Cardiac muscle cell (in vitro differentiated cells and primary cell): ENCODE measurements at places on chromosomes 13 and 19. TPM values are rescaled to one million over a fixed set of nuclear protein-coding genes. Genes with fewer than 3 reads are reported as not detected.

DNA sequence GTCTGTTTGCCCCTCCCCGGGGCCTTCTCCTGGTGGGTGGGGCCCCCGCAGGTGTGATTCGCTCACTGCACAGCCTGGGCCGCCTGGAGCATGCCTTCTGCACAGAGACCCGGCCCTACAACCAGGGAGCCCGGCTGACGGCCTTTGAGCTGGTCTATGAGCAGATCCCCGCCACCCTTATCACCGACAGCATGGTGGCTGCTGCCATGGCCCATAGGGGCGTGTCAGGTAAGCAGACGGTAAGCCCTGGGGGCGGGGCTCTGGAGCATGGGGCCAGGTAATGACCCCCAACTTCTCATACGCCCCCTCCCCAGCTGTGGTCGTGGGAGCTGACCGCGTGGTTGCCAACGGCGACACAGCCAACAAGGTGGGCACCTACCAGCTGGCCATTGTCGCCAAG, 4.2 kb downstream of the MRI1 start:
- no peaks in the 10 kb centered on the region for H3K4me1 ChIP-seq
- H3K27ac ChIP-seq, result no peak overlapping the region
- DNase-seq, result no peak
- no peaks in the 10 kb centered on the region for H3K27me3 ChIP-seq

DNA sequence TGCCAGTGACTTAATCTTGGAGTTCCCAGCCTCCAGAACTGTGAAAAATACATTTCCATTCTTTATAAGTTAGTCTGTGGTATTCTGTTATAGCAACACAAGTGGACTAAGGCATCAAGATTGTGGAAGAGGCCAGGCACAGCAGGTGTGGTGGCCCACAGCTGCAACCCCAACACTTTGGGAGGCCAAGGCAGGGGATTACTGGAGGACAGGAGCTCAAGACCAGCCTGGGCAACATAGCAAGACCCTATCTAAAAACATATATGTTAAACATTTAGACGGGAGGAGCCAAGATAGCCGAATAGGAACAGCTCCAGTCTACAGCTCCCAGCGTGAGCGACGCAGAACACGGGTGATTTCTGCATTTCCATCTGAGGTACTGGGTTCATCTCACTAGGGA, 310.4 kb downstream of the FOXO1 start:
- H3K4me3 ChIP-seq, result no peak overlapping the region
- no peaks in the 10 kb centered on the region for H3K36me3 ChIP-seq
- no peak for DNase-seq
- H3K27me3 ChIP-seq, result no peaks in the 10 kb centered on the region
- H3K4me1 ChIP-seq, result peaks cover 13% of the 10 kb centered on the region

- peaks cover 23% of the 10 kb centered on the region for H3K36me3 ChIP-seq
- peak; percentile 71 for DNase-seq
- no peaks in the 10 kb centered on the region for H3K27me3 ChIP-seq
- H3K4me3 ChIP-seq, result no peak overlapping the region
- no peak overlapping the region for H3K27ac ChIP-seq
Observed at GRCh38 chr19:18995804-18996241, 37.5 kb downstream of the SUGP2 start.

DNA sequence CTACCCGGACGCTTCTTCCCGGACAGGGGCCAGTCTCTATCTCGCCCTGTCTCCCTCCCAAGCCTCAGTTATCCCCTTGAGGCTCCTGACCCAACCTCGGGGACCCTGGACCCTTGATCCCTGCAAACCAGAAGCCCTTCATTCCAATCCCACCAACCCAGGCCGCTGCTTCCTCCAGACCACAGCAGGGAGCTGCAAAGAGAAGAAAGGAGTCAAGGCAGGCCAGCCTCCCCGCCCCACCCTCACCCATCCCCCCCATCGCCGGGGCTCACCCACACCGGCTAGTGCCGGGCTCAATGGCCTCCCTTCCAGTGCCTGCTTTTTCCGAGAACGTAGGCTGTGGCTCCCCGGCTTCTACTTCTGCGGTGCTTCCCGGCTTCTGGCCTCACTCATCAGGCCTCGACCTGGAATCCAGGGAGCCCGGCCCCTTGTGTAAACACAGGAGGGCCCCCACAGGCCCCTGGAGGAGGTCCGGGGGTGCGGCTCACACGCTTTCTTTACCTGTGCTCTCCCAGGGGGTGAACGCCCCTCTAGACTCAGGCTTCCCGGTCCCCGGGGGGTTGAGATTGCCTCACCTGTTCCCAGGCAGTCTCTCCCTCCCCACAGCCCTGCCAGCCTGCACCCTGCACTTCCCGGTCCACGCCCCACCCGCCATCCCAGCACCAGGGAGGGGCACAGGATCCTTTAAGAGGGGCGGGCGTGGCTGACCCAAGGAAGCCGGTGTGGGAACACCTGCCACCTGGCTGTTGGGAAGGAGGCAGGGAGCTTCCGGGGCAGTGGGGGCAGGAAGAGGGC, at the start of gene FAM83E:
Gene FAM83E (minus strand): TSS at position 641 of the 795 bp plus-strand sequence. CDS start 1,704 bp downstream, outside the sequence.
- peaks cover 26% of the 10 kb centered on the region for H3K36me3 ChIP-seq
- no peaks in the 10 kb centered on the region for H3K27me3 ChIP-seq
- H3K4me3 ChIP-seq, result no peak within 1 kb of the TSS
- H3K27ac ChIP-seq, result peak within 1 kb of the TSS; percentile 83
- H3K4me1 ChIP-seq, result peaks cover 23% of the 10 kb centered on the region
- no peak for DNase-seq

Gene MAMSTR
- 3.5 and 4.7 TPM in 2 replicates for total RNA-seq

- no peaks in the 10 kb centered on the region for H3K36me3 ChIP-seq
- no peak overlapping the region for H3K4me3 ChIP-seq
- no peak for DNase-seq
- peaks cover 6% of the 10 kb centered on the region for H3K4me1 ChIP-seq
- no peaks in the 10 kb centered on the region for H3K27me3 ChIP-seq
Observed at GRCh38 chr13:65943708-65944107, 1286.4 kb downstream of the PCDH9 start.

DNA sequence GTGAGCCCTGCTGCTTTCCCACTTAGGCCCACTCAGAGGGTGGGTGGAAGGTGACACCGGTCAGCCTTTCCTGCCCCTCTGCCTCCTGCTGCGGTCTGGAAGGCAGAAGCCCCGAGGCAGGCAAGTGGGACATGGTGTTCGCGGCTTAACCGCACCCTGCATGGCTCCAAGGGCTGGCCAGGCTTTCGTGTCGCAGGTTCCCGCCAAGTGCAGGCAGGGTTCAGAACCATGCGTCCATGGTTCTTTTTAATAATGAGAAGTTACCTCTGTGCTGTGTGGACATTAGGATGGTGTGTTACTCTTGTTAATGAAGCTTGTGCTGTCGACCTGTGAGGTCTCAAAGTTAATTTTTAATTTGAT, 986 bp downstream of the DGKH start:
- peaks cover 17% of the 10 kb centered on the region for H3K27me3 ChIP-seq
- DNase-seq, result no peak
- H3K4me1 ChIP-seq, result peaks cover 4% of the 10 kb centered on the region
- H3K4me3 ChIP-seq, result peak overlapping the region; percentile 88
- H3K27ac ChIP-seq, result peak overlapping the region; percentile 25

DNA sequence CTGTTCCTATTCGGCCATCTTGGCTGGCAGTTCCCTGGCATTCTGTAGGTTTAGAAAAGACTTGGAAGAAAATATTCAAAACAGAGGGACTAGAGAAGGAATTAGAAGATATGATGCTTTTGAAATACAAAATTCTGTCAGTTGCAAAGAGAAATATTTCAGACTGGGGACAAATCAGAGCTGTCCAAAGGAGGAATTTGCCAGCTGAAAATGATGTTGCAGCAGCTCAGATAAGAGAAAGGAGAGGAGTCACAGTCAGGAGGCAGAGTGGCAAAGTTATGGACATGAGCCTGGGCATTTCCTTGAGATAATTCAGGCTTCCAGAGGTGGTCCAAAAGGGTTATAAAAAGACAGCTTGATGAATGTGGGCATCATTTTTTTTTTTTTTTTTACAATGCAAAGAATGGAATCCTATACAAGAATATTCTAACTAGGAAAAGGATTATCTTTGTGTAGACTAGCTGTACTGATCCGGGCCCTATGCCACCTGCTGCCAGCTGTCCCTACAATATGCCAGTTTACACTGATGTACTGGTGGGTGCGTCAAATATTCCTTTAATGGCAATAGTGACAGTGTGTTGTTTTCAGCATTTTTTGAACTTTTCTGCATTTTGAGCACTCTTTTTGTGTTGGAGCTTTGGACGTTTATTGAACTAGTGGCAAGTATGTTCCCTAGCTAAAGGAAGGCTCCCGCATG, 31.8 kb upstream of the CBY2 start:
- DNase-seq, result no peak
- peaks cover 36% of the 10 kb centered on the region for H3K4me1 ChIP-seq
- H3K27ac ChIP-seq, result no peak overlapping the region
- no peaks in the 10 kb centered on the region for H3K27me3 ChIP-seq
- no peak overlapping the region for H3K4me3 ChIP-seq

Gene PRODH2
- 0.09 TPM in 1 of 2 replicates, not detected in the other for total RNA-seq

Gene NMRK2
- total RNA-seq, result 32.9 and 46.5 TPM in 2 replicates

- peaks cover 9% of the 10 kb centered on the region for H3K36me3 ChIP-seq
- DNase-seq, result no peak
- H3K27me3 ChIP-seq, result no peaks in the 10 kb centered on the region
- no peak overlapping the region for H3K27ac ChIP-seq
Observed at GRCh38 chr19:2140138-2140569, 11.2 kb downstream of the AP3D1 start.

GRCh38 chr19:27974082-27974513, 1238.9 kb downstream of the UQCRFS1 start:
- no peak overlapping the region for H3K27ac ChIP-seq
- H3K4me1 ChIP-seq, result no peaks in the 10 kb centered on the region
- peak; percentile 63 for DNase-seq
- H3K4me3 ChIP-seq, result no peak overlapping the region
- no peaks in the 10 kb centered on the region for H3K36me3 ChIP-seq

- no peak overlapping the region for H3K4me3 ChIP-seq
- H3K27me3 ChIP-seq, result peaks cover 4% of the 10 kb centered on the region
- H3K4me1 ChIP-seq, result peaks cover 28% of the 10 kb centered on the region
- DNase-seq, result no peak
Observed at GRCh38 chr13:113527272-113527958, 36.9 kb upstream of the DCUN1D2 start.

- peaks cover 42% of the 10 kb centered on the region for H3K4me1 ChIP-seq
- H3K4me3 ChIP-seq, result no peak overlapping the region
- no peaks in the 10 kb centered on the region for H3K27me3 ChIP-seq
- DNase-seq, result peak; percentile 63
- peaks cover 24% of the 10 kb centered on the region for H3K36me3 ChIP-seq
Observed at GRCh38 chr19:8459520-8460270, 14.9 kb downstream of the HNRNPM start.

Gene PTGIR
- 0.12 and 0.35 TPM in 2 replicates for total RNA-seq

- no peak overlapping the region for H3K27ac ChIP-seq
- no peak overlapping the region for H3K4me3 ChIP-seq
- H3K4me1 ChIP-seq, result no peaks in the 10 kb centered on the region
- H3K27me3 ChIP-seq, result no peaks in the 10 kb centered on the region
- H3K36me3 ChIP-seq, result no peaks in the 10 kb centered on the region
Observed at GRCh38 chr13:107271227-107271626, 703.3 kb upstream of the ARGLU1 start.

- no peaks in the 10 kb centered on the region for H3K27me3 ChIP-seq
- no peaks in the 10 kb centered on the region for H3K36me3 ChIP-seq
- H3K27ac ChIP-seq, result no peak overlapping the region
- DNase-seq, result no peak
- H3K4me1 ChIP-seq, result no peaks in the 10 kb centered on the region
Observed at GRCh38 chr13:50322006-50322405, 306.8 kb downstream of the KCNRG start.

Gene CEACAM7
- total RNA-seq, result not detected in 2 replicates

Gene RYR1
- total RNA-seq, result 4.9 and 12.8 TPM in 2 replicates

DNA sequence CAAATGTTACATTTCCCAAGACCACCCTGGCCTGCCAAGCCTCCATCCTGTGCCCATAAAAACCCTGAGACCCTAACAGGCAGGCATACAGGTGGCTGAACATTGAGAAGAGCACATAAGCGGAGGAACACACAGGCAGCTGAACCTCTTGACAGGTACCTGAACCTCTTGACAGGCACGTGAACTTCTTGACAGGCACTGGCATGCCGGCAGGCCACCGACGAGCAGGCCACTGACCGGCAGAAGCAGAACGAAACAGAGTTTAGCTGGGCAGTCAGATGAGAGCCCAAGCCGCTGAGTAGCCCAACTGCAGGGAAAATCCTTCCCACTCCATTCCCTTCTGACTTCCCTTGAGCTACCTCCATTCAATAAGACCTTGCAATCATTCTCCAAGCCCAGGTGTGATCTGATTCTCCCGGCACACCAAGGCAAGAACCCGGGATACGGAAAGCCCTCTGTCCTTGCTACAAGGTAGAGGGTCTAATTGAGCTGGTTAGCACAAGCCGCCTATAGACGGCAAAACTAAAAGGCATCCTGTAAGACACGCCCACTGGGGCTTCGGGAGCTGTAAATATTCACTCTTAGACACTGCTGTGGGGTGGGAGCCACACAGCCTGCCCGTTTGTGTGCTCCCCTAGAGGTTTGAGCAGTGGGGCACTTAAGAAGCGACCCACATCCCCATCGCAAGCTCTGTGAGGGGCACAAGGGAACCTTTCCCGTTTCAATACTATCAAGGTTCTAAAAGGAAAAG, 2613.9 kb upstream of the PCDH20 start:
- DNase-seq, result no peak
- H3K27me3 ChIP-seq, result no peaks in the 10 kb centered on the region

- no peaks in the 10 kb centered on the region for H3K27me3 ChIP-seq
- peak overlapping the region; percentile 38 for H3K4me3 ChIP-seq
- H3K4me1 ChIP-seq, result no peaks in the 10 kb centered on the region
- peak; percentile 76 for DNase-seq
- H3K27ac ChIP-seq, result no peak overlapping the region
Observed at GRCh38 chr19:38736413-38737280, 7.6 kb downstream of the CAPN12 start.

GRCh38 chr13:102569488-102569887, 27.3 kb upstream of the TPP2 start:
- no peaks in the 10 kb centered on the region for H3K4me1 ChIP-seq
- peak; percentile 48 for DNase-seq
- no peaks in the 10 kb centered on the region for H3K27me3 ChIP-seq
- no peak overlapping the region for H3K27ac ChIP-seq
- H3K36me3 ChIP-seq, result no peaks in the 10 kb centered on the region

Gene LRRC8E
- 2.4 and 3.5 TPM in 2 replicates for total RNA-seq
